ENCODE measurements at places on chromosomes 7 and 10. TPM values are rescaled to one million over a fixed set of nuclear protein-coding genes. Genes with fewer than 3 reads are reported as not detected.

DNA sequence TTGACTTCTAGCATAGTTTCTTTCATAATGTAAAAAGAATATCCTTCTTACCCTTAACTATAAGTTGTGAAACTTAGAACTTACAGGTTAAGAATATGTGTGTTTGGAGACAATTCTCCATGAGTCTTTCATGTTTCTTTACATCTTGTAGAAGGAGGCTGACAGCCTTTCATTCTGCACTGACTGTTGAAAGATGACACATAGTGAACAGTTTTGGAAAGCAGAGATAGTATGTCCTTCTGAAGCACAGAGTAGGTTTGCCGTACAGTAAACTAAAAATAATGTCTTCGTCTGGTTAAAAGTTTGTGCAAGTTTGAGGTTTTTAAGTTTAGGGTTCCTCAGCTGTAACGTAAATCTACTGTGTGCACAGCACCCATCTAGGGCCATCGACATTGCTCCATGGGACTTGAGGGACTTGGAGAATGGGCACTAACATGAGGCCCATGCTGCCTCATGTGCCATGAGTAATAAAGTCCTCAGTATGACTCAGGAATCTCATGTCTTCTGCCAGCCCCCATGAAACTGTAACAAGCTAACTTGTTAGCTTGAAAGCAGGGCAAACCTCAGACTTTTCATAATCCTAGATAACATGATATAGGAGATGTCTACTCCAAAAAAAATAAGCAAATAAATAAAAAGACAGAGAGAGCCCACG, 24.5 kb upstream of the ELAPOR2 start:
- no peak for DNase-seq

Gene ODAD2
- total RNA-seq, result not detected

DNA sequence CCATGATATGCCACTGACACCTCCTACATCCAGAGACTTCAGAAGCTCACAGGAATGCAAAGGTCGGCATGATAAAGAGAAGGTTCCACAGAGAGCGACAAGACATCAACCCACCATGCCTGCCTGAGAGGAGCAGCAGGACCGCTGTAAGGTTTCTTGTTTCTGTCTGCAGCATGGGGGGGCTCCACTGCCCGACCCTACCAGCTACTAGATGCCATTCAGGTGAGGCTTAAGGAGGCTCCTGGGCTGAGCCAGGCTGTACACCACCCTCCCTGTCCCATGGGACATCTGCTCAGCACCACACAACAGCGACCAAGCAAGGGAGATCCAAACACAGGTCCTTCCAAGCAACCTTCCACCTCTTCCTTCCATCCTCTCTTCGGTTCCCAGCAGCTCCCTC, 234.6 kb downstream of the TNS3 start:
- DNase-seq, result no peak

GRCh38 chr10:77857272-77857671, 69.3 kb downstream of the DLG5 start:
- DNase-seq, result no peak

GRCh38 chr7:105218215-105218614, 170.5 kb downstream of the SRPK2 start:
- no peak for DNase-seq

DNA sequence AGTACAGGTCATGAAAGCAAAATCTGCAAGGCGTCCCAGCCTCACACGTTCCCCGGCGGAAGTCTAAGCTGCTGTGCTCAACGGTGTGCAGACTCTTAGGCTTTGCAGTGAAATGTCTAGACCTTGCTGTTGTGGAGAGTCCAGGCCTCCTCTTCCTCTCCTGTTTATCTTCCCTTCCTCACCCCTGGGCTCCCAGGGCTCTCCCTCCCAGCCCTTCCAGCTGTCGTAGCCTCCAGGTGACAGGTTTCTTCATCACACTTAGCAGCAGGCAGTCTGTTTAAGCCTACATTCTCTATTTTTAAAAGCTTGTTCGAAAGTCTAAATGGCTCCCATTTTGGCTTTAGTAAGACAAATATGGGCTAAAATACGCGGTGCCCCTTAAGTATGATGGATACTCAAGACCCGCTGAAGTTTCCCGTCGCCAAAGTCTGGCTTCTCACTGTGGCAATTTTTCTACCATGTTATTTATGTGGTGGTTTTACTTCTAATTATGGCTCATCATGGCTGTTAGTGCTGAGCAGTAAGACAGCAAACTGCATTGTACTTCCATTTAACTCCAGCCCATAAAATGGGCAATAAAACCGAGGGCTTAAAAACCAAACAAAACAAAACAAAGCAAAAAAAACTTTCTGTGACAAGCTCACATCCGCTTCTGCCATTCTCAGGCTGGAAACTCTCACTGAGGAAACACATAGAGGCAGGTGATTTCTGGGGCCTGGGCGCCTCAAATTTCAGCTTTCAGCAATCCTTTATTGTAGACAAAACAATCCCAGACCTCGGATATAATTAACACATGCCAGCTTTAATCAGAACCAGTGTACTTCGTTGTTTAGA, 243.2 kb downstream of the SNX10 start:
- no peak for DNase-seq

- no peak for DNase-seq
Measured at GRCh38 chr7:133265821-133266220, 12.9 kb downstream of the EXOC4 start.

Gene SPDYE2B
- total RNA-seq, result not detected

GRCh38 chr7:30630986-30631385, 36.3 kb downstream of the GARS1 start:
- DNase-seq, result no peak

GRCh38 chr7:30879139-30880124, 32.2 kb upstream of the AQP1 start:
- DNase-seq, result no peak

DNA sequence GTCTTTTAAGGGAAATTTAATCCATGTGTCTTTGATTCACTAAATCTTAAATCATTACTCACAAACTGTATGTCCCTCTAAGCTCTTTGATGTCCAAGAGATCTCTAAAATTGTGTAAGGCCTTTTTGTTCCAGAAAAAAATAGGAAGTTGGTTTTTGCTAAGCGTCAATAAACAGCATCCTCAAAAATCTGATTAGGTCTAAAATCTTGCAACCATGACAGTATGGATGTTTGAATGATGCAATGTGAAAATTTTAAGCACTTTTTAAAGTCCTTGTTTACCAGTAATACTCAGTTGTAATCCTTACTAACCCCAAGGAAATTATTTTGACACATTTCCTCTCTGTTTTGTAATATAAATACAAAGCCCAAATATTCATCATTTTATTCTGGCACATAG, 6.8 kb downstream of the MET start:
- no peak for DNase-seq

- DNase-seq, result no peak
Measured at GRCh38 chr7:69790977-69791724, 192.9 kb downstream of the AUTS2 start.

DNA sequence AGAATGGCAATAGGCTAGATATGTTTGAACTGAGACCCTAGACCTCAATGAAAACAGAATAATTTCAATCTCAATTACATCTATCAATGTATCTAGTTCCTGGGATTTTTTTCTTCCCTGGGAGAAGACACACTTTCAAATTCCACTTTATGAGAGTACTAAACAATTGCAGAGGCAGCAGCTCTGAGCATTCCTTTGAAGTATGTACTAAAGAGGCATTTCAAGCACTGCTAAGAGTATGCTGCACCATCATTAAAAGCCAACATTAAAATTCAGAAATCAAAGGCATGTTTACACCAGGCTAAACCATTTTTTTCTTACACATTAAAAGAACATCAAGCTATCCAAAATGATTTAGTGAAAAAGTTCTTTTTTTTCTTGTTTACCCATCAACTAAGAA, 297.9 kb upstream of the CACNA2D1 start:
- DNase-seq, result no peak

Gene NYAP1
- total RNA-seq, result 0.44 TPM

DNA sequence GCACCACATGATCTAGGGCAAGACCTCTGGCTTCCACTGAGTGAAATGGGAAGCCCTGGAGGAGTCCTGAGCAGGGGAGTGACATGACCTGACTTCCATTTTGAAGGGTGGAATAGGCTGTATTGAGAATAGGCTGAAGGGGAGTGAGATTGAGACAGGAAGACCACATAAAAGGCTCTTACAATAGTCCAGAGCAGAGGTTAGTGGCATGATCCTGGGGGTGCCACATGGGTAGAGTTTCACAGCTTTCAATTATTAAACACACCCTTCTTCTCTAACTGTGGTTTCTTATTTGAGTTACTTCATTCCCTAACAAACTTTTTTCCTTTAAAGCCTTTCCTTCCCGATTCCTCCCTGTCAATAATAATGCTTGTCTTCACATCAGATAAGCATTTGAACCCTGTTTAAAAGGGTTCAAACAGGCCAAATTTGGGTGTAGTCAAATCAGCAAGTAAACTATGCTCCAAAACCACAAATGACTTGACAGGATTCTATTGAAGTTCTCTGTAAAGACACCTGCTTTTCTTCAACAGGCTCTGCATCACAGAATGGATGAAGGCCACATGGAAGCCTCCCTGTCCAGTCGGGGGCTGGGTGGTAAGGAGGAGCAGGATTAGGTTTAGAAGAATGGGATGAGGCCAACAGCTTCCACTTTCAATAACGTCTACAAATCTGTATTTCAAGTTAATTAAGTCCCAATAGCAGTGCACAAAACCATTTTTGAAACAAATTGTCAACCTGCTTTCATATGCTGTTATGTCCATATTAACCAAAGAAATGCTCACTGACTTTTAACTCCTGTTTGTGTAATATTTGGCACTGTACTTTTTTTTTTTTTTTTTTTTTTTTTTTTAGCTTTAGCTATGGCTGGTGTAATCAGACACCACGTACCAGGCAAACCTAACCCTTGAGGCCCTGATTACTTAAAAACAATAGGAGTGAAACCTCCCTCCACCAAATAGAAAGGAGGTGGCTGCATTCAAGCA, 131.9 kb downstream of the NRCAM start:
- no peak for DNase-seq

Gene RELN
- total RNA-seq, result 1.1 TPM

GRCh38 chr10:53013201-53013810, 240.7 kb upstream of the MBL2 start:
- no peak for DNase-seq

Measured in colonic mucosa (tissue), 4 donors.